ENCODE measurements at places on chromosomes 2 and 18.

DNA sequence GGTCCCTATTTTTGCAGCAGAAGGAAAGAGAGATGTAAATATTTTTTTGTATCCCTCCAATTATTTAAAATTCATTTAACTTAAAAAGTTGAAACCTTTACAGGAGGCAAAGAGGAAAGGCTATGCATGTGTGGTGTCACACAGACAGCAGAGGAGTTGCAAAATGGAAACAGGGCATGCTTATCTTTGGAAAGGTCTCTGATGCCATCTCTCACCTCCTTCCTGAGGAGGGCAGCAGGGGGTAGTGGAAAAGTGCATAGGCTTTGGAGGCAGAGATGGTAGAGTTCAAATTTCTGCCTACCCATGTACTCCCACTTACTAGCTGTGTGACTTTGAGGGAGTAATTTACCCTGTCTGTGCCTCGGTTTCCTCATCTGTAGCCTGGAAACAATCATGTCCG lies 99.6 kb upstream of the MCFD2 start:
- H3K27me3 ChIP-seq: no peaks in the 10 kb centered on the region
- no peaks in the 10 kb centered on the region for H3K4me1 ChIP-seq
- no peak for DNase-seq
- H3K36me3 ChIP-seq: peaks cover 15% of the 10 kb centered on the region
- H3K4me3 ChIP-seq: no peak overlapping the region

GRCh38 chr18:36265015-36265414 lies 32.5 kb upstream of the FHOD3 start:
- H3K4me1 ChIP-seq: no peaks in the 10 kb centered on the region
- no peak overlapping the region for H3K27ac ChIP-seq
- no peaks in the 10 kb centered on the region for H3K36me3 ChIP-seq
- no peak overlapping the region for H3K4me3 ChIP-seq
- no peaks in the 10 kb centered on the region for H3K27me3 ChIP-seq

DNA sequence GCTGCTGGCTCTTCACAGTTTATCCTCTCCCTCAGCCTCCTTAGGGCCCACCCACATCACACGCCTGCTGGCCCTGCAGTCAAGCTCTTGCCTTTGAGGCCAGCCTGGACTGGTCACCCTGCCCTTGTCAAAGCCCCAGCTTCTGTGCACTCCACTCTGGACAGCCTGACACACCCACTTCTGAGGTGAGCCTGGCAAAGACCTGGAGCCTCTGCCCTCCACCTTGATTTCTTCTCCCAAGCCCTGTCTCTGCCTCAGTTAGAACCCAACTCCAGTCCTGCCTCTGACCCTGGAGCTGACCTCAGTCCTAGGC lies 37.0 kb upstream of the TAF1B start:
- H3K36me3 ChIP-seq: no peaks in the 10 kb centered on the region
- no peaks in the 10 kb centered on the region for H3K27me3 ChIP-seq
- no peak overlapping the region for H3K27ac ChIP-seq
- no peak for DNase-seq
- peaks cover 3% of the 10 kb centered on the region for H3K4me1 ChIP-seq

DNA sequence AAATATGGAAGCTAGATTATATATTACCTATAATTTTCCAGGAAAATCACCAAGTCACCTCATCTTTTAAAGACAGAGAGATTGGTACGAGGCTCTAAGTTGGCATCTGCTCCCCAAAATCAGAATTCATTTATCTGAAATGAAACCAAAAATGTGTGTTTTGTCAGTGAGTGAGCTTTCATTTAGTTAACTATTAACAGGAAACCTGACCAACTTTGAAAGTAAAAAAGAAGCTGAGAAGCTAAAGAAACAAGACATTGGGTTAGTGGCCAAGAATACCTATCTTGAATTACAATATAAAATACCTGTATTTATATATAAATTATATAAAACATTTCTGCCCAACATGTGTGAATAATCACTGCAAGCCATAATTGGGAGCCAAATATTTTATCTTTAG lies 1.9 kb downstream of the MPPE1 start:
- H3K27me3 ChIP-seq: no peaks in the 10 kb centered on the region
- peaks cover 5% of the 10 kb centered on the region for H3K4me1 ChIP-seq
- H3K4me3 ChIP-seq: no peak overlapping the region
- no peak for DNase-seq
- no peak overlapping the region for H3K27ac ChIP-seq

- DNase-seq: no peak
- no peak overlapping the region for H3K27ac ChIP-seq
- no peaks in the 10 kb centered on the region for H3K27me3 ChIP-seq
- peaks cover 28% of the 10 kb centered on the region for H3K36me3 ChIP-seq
- no peak overlapping the region for H3K4me3 ChIP-seq
Observed at GRCh38 chr18:2914185-2914880, 67.5 kb downstream of the EMILIN2 start.

- no peak for DNase-seq
- no peak overlapping the region for H3K27ac ChIP-seq
- H3K27me3 ChIP-seq: peaks cover 7% of the 10 kb centered on the region
- H3K4me3 ChIP-seq: no peak overlapping the region
- H3K4me1 ChIP-seq: no peaks in the 10 kb centered on the region
Observed at GRCh38 chr2:30684516-30684915, 122.7 kb downstream of the CAPN13 start.

DNA sequence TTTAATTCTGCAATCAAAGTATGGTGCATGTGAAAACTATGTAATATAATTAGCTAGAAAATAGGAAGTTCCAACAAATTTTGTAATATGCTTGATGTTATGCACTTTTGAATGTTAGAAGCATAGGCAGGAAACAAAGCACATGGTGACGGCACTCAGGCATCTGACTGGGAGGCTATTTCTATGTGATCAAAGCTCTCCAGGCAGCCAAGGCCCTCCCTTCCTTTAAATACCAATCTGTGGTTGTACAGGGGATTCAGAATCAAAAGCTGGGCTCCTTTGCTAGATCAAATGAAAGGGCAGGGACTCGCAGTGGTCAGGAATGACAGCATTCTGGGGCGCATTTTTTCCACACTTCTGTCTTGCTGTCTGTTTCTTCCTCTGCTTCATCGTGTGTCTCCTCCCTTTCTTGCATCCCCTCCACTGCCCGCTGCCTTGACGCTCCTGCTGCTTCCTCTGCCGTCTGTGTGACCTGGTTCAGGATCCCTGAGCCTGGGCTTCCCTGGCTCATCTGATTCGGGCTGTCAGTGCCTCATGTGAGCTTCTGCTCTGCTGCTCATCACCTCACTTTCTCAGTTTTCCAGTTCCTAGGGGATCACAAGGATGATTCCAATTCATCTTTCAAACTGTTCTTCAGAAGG lies 30.9 kb downstream of the TMEM182 start:
- no peaks in the 10 kb centered on the region for H3K27me3 ChIP-seq
- no peak overlapping the region for H3K27ac ChIP-seq
- peak overlapping the region; percentile 27 for H3K4me3 ChIP-seq

- no peak for DNase-seq
- H3K27ac ChIP-seq: no peak overlapping the region
- H3K4me1 ChIP-seq: no peaks in the 10 kb centered on the region
- H3K4me3 ChIP-seq: no peak overlapping the region
- H3K27me3 ChIP-seq: no peaks in the 10 kb centered on the region
Observed at GRCh38 chr2:229974266-229974665, 52.0 kb downstream of the FBXO36 start.

DNA sequence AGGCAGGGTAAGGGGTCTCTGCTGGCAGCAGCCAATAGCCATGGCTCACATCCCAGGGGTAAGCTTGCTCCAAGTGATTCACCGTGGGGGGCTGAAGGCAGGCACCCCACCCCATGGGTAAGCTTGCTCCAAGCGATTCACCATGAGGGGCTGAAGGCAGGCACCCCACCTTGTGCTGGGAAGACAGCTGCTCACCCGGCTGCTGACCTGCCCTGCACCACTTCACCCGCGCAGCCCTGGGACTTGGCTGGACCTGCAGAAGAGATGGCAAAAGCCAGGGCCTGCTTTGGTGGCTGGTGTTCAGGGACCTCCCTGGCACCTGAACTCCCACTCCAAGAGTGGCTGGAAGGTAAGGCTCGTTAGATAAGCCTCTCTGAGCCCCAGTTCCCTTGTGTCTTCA lies 19.2 kb downstream of the PTGR3 start:
- no peaks in the 10 kb centered on the region for H3K4me1 ChIP-seq
- no peaks in the 10 kb centered on the region for H3K27me3 ChIP-seq
- no peaks in the 10 kb centered on the region for H3K36me3 ChIP-seq
- no peak overlapping the region for H3K4me3 ChIP-seq
- no peak overlapping the region for H3K27ac ChIP-seq

GRCh38 chr18:26227051-26227670 lies 916 bp downstream of the TAF4B start:
- no peaks in the 10 kb centered on the region for H3K4me1 ChIP-seq
- no peak for DNase-seq
- H3K27ac ChIP-seq: no peak overlapping the region
- H3K36me3 ChIP-seq: no peaks in the 10 kb centered on the region
- H3K27me3 ChIP-seq: no peaks in the 10 kb centered on the region
- peak overlapping the region; percentile 97 for H3K4me3 ChIP-seq

DNA sequence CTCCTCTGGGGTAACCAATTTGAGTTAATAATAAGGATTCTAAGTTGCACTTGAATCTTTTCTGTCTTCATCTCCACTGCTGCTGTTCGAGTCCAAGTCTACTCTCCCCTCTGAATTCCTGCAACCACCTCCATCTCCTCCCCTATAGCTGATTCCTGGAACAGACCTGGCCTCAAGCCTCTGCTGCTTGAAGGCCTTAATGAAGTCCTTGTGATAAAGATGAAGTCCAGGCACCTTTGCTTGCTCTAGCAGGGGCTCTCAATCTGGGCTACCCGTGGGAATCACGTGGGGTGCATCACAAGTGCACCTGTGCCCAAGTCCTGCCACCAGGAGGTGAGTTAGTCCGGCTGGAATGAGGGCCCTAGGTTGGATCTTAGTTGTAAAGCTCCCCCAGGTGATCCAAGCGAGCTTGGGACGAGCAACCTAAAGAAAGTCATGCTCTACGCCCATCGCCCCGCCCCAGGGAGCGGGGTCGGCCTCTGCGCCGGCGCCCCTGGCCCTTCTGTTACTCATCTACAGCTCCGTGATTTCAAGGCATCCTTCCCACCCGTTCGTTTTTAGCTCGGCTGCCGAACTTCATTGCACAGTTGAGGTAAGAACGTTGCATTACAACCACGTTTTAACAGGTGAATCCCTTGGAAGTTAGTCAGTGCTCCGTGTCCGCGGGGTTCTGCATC lies 905 bp upstream of the IAH1 start:
- peak overlapping the region; percentile 82 for H3K4me3 ChIP-seq
- H3K27ac ChIP-seq: no peak overlapping the region
- no peaks in the 10 kb centered on the region for H3K27me3 ChIP-seq

GRCh38 chr2:238784671-238785527 lies 63.0 kb upstream of the TWIST2 start:
- peak; percentile 60 for DNase-seq
- no peaks in the 10 kb centered on the region for H3K27me3 ChIP-seq
- no peaks in the 10 kb centered on the region for H3K4me1 ChIP-seq
- no peaks in the 10 kb centered on the region for H3K36me3 ChIP-seq
- no peak overlapping the region for H3K27ac ChIP-seq

- H3K27me3 ChIP-seq: no peaks in the 10 kb centered on the region
- no peaks in the 10 kb centered on the region for H3K36me3 ChIP-seq
- DNase-seq: no peak
- H3K4me1 ChIP-seq: peaks cover 1% of the 10 kb centered on the region
- H3K27ac ChIP-seq: no peak overlapping the region
- no peak overlapping the region for H3K4me3 ChIP-seq
Observed at GRCh38 chr2:37457401-37457901, 113.0 kb downstream of the QPCT start.

- H3K4me3 ChIP-seq: no peak overlapping the region
- no peaks in the 10 kb centered on the region for H3K27me3 ChIP-seq
- no peak for DNase-seq
- H3K27ac ChIP-seq: no peak overlapping the region
Observed at GRCh38 chr2:68742626-68743415, 8.2 kb downstream of the ARHGAP25 start.

- H3K27me3 ChIP-seq: no peaks in the 10 kb centered on the region
- H3K4me1 ChIP-seq: no peaks in the 10 kb centered on the region
- DNase-seq: no peak
- no peak overlapping the region for H3K27ac ChIP-seq
- H3K4me3 ChIP-seq: no peak overlapping the region
Observed at GRCh38 chr2:55033076-55033742, 17.0 kb downstream of the RTN4 start.

DNA sequence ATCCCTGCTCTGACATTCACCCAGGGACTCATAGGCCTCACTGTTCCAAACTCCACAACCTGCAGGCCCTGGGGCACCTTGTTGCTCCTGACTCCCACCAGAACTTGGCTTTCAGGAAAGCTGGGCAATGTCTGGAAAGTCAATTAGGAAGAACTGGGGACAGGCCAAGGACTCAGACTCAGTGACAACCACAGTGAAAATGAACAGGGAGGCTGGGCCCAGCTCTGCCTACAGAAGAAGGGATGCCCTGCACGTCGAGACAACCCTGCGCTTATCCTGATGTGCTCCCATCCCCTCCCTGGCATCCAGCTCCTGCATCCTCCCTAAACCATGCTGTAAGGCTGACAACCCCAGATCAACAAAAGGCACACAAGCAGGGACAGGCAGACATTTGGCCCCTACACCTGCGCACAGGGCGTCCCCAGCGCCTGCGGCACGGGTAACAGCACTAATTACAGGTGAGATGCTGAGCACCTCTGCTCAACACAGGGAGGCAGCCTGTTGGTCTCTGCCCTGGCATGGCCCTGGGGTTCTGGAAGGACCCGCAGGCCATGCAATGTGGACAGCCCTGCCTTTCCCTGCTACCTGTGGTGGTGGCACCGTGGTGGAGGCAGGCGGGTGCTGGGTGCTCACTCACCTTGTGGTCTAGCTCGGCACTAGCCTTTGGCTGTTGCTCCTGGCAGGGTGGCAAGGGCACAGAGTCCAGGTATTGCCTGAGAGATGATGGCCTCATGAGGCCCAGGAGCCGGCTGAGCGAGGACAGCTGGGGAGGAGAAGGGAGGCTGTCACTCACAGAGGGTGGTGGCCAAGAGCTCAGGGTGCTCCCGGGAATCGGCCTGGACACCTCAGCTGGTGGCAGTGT lies 23.6 kb upstream of the SEMA4C start:
- DNase-seq: no peak
- H3K27me3 ChIP-seq: peaks cover 3% of the 10 kb centered on the region
- H3K4me3 ChIP-seq: no peak overlapping the region
- peaks cover 19% of the 10 kb centered on the region for H3K4me1 ChIP-seq

DNA sequence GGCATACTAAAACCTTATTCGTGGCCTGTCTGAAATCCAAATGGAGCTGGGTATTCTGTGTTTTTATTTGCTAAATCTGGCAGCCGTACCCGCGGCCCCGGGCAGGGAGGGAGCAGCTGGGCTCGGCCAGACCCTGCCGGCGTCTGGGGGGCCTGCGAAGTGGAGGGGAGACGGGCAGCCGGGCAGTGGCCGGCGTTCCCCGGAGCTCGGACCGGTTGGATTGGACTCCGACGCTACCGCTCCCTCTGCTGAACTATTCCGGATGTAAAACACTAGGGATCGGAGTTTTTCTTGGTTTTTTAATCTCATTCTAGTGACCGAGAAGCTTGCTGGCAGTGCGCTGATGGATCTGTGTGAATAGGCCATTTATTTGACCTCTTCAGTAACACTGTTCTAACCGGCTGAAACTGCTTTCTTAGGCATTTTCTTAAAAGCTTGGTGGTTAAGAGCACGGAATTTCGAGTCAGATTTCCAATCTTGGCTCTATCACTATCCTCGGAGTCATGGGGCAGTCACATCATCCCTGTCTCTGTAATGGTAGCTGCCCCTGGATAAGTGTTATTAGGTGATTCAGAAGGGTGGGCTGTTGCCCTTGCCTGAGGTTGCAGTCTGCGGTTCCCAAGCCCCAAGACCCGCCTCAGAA lies 694 bp downstream of the UNC50 start:
- H3K27ac ChIP-seq: peak overlapping the region; percentile 81
- H3K4me3 ChIP-seq: peak overlapping the region; percentile 93
- H3K4me1 ChIP-seq: peaks cover 19% of the 10 kb centered on the region
- H3K27me3 ChIP-seq: no peaks in the 10 kb centered on the region

- H3K4me1 ChIP-seq: peaks cover 2% of the 10 kb centered on the region
- H3K27me3 ChIP-seq: no peaks in the 10 kb centered on the region
- no peak for DNase-seq
Observed at GRCh38 chr2:166042356-166042755, 85.5 kb downstream of the SCN1A start.

Measured in neuronal stem cell (in vitro differentiated cells).